ENCODE measurements at places on chromosomes 2 and 18.

DNA sequence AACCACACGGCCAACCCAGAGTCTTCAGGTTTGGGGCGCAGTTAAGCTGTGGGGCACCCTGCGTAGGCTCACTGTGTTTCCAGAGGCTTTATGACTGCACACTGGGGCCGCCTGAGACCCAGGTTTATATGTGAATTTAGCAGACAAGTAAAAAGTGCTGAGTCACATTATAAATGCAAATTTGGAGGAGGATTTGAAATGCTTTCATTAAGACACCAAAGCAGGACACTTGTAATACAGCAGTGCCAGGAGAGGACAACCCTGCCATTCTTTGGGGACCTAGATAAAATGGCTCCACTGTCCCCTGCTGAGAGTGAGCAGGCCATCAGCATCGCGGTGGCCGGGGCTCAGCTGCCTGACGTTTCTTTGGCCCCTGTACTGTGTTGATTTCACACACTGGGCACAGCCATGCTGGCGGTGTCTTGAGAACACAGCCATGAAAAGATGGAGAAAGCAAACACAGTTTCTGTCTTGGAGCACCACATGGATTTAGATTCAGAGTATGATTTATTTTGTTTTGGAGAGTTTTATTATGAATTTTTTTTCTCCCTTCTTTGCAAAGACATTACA is 10.2 kb downstream of the ACKR3 start:
- no peak for DNase-seq

DNA sequence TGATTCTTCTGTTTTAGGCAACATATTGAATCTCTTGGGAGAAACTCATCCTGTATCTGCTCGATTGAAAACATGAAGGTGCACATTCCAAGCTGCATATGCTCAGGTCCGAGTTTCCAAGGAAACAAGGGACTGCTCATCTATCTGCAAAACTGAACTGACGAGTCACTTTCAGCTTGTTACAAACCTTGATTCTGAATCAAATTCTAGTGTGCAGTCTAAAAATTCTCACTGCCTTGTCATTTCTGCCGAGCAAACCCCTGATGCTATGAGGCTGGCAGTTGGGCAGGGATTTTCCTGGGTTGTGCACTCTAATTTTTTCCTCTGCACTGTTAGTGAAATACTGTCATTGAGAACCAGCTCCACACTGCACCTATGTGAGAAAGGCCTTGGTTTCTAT is 101.3 kb upstream of the ETAA1 start:
- no peak for DNase-seq

GRCh38 chr18:9113468-9114149 is 11.1 kb downstream of the NDUFV2 start:
- no peak for DNase-seq

GRCh38 chr2:120739438-120740090 is 3.9 kb downstream of the GLI2 start:
- no peak for DNase-seq

- DNase-seq, result no peak
Observed at GRCh38 chr18:73976433-73976832, 171.2 kb downstream of the FBXO15 start.

DNA sequence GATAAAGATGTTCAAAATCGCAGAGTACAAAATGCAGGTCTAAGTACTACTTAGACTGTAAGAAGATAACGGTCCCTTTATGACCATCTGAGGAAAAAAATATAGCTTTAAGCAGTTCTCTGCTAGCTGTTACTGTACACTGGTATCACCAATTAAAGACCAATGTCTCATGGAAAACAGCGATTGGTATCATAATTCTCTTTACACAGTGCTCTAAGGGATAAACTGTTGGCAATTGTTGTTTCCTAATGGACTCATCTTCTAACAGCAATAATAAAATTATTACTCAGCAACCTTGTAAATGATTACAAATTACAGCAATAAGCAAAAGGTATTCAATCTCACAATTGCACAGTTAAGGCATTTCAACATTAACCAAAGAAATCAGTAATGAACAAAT is 142.2 kb upstream of the DLGAP1 start:
- DNase-seq, result no peak

- no peak for DNase-seq
Observed at GRCh38 chr2:21944536-21944935, 820.8 kb downstream of the TDRD15 start.

- DNase-seq, result no peak
Observed at GRCh38 chr2:133654949-133655348, 86.7 kb upstream of the NCKAP5 start.

All from GM12891 (cell line).